ENCODE measurements at places on chromosomes 4 and X. TPM values are rescaled to one million over a fixed set of nuclear protein-coding genes. Genes with fewer than 3 reads are reported as not detected.

Gene NEUROG2
- total RNA-seq: 7.3 TPM

DNA sequence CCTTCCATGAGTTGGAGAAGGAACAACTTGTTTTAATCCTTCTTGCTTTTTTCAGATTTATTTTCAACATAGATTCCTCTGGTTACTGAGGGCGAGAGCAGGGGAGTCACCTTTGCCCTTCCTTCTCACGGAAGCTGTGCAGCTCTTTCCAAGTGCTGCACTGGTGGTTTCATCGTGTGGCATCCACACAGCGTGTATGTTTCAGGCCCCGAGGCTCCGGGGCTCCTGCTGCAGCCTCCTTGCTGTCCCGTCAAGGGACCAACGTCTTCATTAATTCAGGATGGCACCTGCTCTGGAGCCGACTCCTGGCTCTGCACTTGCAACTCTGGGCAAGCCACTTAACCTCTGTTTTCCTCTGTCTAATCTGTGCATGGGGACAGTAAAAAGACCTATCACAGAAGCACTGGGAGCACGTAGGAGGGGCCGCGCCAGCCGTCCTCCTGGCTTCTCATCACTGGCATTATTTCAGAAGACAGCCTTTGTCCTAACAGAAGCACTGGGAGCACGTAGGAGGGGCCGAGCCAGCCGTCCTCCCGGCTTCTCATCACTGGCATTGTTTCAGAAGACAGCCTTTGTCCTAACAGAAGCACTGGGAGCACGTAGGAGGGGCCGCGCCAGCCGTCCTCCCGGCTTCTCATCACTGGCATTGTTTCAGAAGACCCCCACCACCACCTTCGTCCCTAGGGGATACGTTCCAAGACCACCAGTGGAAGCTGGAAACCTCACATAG, 117.8 kb upstream of the NKX1-1 start:
- peaks cover 3% of the 10 kb centered on the region for H3K27me3 ChIP-seq
- no peak overlapping the region for H3K4me3 ChIP-seq
- no peaks in the 10 kb centered on the region for H3K4me1 ChIP-seq
- H3K36me3 ChIP-seq: no peaks in the 10 kb centered on the region
- DNase-seq: peak; percentile 10
- no peak overlapping the region for H3K27ac ChIP-seq

Gene CENPE
- 8.5 TPM for total RNA-seq

- peaks cover 11% of the 10 kb centered on the region for H3K36me3 ChIP-seq
- DNase-seq: peak; percentile 32
- H3K27me3 ChIP-seq: peaks cover 20% of the 10 kb centered on the region
- peak overlapping the region; percentile 99 for H3K4me3 ChIP-seq
- peaks cover 15% of the 10 kb centered on the region for H3K4me1 ChIP-seq
These were observed 435 bp downstream of the DCX start for GRCh38 chrX:111411557-111411956.

GRCh38 chr4:173488656-173489055, 41.4 kb downstream of the HAND2 start:
- no peaks in the 10 kb centered on the region for H3K27me3 ChIP-seq
- H3K4me3 ChIP-seq: no peak overlapping the region
- no peak overlapping the region for H3K27ac ChIP-seq
- H3K36me3 ChIP-seq: no peaks in the 10 kb centered on the region
- H3K4me1 ChIP-seq: no peaks in the 10 kb centered on the region

Gene ACE2
- total RNA-seq: not detected

DNA sequence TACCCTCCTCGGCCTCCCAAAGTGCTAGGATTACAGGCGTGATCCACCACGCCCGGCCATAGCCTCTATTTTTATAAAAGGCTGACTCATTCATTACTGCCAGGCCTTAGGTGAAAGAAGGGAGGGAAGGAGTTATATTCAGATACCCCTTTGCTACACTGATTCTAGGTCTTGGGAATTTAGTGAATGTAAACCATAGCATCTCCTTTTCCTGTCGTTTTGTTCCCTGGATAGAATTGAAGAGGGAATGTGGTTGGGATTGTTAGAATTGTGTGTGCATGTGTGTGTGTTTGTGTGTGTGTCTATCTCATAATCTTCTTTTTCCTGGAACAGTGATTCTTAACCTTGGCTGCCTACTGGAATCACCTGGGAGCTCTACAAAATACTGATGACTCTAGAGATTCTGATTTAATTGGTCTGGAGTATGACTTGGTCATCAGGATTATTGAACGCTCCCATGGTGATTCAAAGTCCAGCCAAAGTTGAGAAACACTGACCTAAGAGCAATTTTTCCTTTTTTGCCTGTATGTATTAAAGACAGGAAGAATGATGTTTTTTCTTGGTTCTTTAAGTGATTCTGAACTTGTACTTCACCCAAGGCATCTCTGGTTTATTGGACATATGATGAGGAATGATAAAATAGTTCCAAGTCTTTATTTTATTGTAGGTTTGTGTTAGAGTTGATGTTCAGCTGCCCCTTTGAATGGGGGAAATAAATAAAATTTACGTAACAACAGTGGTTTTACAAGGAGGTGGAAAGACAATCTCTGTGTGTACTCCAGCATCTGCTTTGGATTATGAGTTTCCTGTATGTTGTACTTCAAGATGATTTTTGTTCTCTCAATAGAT, 37.0 kb downstream of the NAP1L5 start:
- no peaks in the 10 kb centered on the region for H3K4me1 ChIP-seq
- H3K27ac ChIP-seq: no peak overlapping the region
- no peak overlapping the region for H3K4me3 ChIP-seq
- H3K27me3 ChIP-seq: peaks cover 3% of the 10 kb centered on the region

GRCh38 chr4:140237616-140238350, 83.8 kb upstream of the MAML3 start:
- no peaks in the 10 kb centered on the region for H3K36me3 ChIP-seq
- peak overlapping the region; percentile 84 for H3K4me3 ChIP-seq
- peak; percentile 71 for DNase-seq

DNA sequence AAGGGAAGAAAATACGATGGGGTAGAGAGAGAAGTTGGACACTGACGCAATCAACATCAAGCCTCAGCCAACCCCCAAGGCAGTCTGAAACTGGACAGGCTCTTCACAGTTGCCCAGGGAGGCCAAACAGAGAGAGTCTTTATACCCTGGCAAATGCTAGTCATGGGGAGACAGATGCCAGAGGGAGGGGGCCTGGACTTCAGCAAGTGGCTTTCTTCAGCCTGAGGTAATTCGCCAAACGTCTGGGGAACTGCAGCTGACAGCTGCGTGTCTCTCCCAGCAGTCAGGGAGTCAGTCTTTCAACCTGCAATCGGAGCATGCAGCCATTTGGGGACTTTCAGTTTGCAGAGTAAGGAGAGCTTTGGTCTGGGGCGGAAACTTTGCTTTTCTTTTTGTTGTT, 521.6 kb downstream of the TRIML1 start:
- H3K4me1 ChIP-seq: peaks cover 9% of the 10 kb centered on the region
- no peaks in the 10 kb centered on the region for H3K36me3 ChIP-seq
- no peak overlapping the region for H3K4me3 ChIP-seq
- DNase-seq: peak; percentile 32
- peak overlapping the region; percentile 7 for H3K27ac ChIP-seq

GRCh38 chr4:174066611-174067205, 216.8 kb downstream of the FBXO8 start:
- H3K4me3 ChIP-seq: no peak overlapping the region
- H3K36me3 ChIP-seq: no peaks in the 10 kb centered on the region
- DNase-seq: no peak

Gene FRG2
- not detected for total RNA-seq

- H3K4me1 ChIP-seq: no peaks in the 10 kb centered on the region
- H3K4me3 ChIP-seq: no peak overlapping the region
- DNase-seq: no peak
- H3K27me3 ChIP-seq: no peaks in the 10 kb centered on the region
- H3K27ac ChIP-seq: no peak overlapping the region
- no peaks in the 10 kb centered on the region for H3K36me3 ChIP-seq
These were observed 21.1 kb upstream of the ARAF start for GRCh38 chrX:47539860-47540259.

GRCh38 chr4:11748164-11748872, 319.6 kb upstream of the HS3ST1 start:
- no peak overlapping the region for H3K4me3 ChIP-seq
- no peak overlapping the region for H3K27ac ChIP-seq
- H3K27me3 ChIP-seq: no peaks in the 10 kb centered on the region
- H3K4me1 ChIP-seq: no peaks in the 10 kb centered on the region
- peaks cover 3% of the 10 kb centered on the region for H3K36me3 ChIP-seq

DNA sequence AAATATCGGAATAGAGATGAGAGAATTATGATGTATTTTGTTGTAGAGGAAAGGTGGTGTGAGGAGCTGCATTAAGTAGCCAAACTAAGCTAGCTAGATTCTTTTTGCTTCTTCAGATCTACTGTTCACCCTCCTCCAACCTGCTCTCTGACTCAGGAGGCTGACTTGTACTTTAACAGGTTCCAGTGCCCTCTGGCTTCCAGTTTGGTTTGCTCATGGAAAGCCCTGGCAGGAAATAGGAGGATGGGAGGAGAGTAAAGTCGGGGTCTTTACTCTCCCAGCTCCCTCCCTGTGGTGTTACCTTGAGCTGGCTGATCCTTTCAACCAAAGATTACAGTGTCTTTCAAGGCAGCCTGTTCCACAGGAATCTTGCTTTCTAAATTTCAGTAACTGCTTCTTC, 277.0 kb upstream of the EDA2R start:
- no peaks in the 10 kb centered on the region for H3K27me3 ChIP-seq
- no peaks in the 10 kb centered on the region for H3K4me1 ChIP-seq
- no peak overlapping the region for H3K4me3 ChIP-seq
- H3K36me3 ChIP-seq: no peaks in the 10 kb centered on the region

Measured in glutamatergic neuron (in vitro differentiated cells).